ENCODE measurements at places on chromosomes 12 and 14.

GRCh38 chr14:88452231-88452630, 66.8 kb downstream of the SPATA7 start:
- DNase-seq: no peak

DNA sequence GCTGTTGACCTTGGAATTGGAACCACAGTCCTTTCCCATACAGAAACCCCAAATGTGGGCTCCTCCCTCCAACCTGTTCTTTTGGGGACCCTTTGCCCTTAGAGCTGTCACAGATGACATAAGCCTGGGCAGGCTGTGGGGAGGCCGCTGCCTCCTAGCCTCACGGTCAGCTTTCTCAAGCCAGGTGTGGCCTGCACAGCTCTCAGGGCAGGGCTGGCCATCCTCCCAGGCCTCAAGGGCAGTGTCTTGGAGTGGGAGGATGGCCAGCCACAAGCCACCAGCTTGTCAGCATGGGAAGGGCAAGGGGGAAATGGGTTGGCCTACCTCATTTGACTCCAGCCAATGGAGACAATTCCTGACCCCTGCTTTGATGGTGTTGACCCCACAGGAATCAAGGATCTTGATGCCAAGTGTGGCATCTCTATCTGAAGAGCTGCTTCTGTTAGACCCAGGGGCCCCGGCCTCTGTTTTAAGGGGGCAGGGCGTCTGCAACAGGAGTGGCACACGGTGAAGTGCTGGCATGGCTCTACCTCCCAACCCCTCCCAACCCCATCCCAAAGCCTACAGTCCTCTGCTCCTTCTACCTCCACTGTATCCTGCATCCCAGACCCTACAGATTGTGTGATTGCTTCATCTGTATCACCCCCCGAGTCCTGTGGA, 11.5 kb downstream of the CBLN3 start:
- no peak for DNase-seq

DNA sequence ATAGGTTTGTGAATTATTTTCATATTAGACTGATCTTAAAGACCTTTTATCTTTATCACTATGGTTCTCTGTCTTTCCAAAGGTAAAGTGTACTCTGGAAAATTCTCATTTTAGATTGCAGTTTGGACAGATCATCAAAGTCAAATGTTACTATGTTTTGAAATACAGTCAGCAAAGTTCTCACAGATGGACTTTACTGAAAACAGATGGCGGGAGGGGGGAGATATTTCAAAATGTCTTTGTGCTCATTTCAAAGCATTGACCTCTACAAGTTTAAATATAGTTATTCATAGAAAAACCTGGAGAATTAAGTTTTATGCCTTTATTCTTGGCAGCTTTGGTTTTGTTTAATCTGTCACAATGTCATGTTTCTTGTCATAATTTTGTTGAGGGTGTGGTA, 51.8 kb upstream of the LRTM2 start:
- no peak for DNase-seq

GRCh38 chr12:27521066-27521465, 2.9 kb upstream of the PPFIBP1 start:
- DNase-seq: peak; percentile 81

- DNase-seq: peak; percentile 82
Measured at GRCh38 chr14:32939254-32940065, 781 bp downstream of the NPAS3 start.

Measured in fibroblast of skin of scalp (primary cell).